ENCODE measurements at places on chromosomes 13 and 19. TPM values are rescaled to one million over a fixed set of nuclear protein-coding genes. Genes with fewer than 3 reads are reported as not detected.

DNA sequence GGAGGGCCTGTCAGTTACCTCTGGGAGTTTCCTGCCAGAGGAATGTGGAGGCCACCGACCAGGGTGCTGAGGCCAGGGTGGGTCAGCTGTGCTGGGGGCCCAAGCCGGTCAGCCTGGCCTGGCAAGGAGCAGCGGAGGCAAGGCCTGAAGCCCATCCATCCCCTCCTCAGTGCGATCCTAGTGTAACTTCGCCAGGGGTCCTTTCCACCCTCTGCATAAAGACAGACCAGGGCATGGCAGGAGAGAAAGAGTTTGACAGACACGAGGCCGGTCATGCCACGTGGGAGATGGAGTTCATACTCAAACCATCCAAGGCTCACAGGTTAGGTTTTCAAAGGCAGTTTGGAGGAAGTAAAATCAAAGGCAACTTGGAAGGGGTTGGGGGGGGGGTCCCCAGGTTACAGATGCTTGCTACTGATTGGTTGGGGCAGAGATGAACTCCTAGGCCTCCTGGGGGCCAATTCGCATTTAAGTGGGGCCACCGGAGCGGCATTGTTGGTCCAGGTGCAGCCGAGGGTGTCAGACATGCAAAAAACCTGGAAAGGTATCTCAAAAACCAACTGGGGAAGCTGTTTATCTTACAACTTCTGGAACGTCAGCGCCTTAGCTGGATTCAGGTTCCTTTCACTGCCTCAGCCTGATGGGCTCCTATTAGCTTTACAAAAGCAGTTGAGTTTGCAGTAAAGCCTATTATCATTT is 36.8 kb upstream of the DPRX start:
- DNase-seq, result no peak

GRCh38 chr13:76489274-76489673 is 396.9 kb downstream of the KCTD12 start:
- no peak for DNase-seq

DNA sequence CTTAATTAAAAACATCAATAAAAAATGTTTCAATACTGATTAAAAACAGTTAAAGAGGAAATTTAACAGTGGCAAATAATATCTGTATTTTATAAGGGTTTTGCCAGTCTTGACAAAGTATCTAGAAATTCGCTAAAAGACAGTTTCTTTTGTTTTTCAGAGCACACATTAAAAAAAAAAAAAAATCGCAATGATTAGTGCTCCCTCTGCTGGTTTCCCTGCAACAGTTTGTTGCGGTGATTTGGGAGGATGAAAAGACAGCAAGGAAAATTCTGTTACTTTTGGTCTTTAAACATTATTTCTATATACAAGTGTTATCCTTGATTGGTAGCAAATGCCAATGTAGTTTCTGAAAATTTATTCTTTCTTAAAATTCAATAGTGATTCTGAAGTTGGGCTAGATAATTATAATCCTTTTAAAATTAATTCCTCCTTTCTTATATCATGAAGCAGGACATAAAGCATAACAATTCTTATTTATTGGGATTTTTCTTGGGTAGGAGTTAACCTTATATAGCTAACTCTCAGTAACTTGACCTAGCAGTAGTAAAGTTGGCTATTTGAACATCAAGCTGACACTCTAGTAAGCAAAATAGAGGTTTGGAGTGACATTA is 23.1 kb upstream of the SPRY2 start:
- DNase-seq, result no peak

GRCh38 chr19:8366961-8367326 is 3.0 kb downstream of the ANGPTL4 start:
- no peak for DNase-seq

GRCh38 chr13:111901267-111901915 is 165.6 kb upstream of the SOX1 start:
- DNase-seq, result no peak

DNA sequence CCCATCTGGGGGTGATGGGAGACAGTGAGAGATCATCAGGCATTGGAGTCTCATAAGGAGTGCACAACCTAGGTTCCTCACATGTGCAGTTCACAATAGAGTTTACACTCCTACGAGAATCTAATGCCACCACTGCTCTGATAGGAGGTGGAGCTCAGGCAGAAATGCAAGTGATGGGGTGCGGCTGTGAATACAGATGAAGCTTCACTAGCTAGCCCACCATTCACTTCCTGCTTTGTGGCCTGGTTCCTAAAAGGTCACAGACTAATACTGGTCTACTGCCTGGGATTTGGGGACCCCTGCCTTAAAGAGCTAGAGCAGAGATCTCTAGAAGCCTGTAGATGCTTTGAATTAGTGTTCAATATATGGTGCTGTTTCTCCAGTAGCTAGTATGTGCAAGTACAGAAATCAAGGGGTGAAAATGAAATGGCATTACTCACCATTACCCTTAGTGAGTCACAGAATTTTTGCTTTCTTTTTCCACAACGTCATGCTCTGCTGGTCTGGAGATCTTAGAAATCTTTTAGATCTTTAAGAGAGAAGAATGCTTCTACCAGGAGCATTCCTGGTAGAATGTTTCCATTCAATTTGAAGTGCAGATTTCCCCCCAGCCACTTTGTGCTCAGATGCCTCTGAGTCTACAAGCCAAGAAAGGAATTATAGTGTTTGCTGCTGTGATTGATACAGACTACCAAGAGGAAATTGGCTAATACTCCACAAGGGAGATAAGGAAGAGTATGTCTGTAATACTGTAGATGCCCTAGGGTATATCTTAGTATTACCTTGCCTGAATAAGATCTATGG is 2301.2 kb downstream of the PCDH9 start:
- DNase-seq, result no peak

GRCh38 chr13:33263976-33264619 is 21.5 kb downstream of the STARD13 start:
- DNase-seq, result no peak

- DNase-seq, result no peak
Measured at GRCh38 chr13:27081893-27082679, 89.5 kb downstream of the USP12 start.

GRCh38 chr19:47376589-47377144 is 27.6 kb downstream of the DHX34 start:
- DNase-seq, result no peak

- no peak for DNase-seq
Measured at GRCh38 chr13:35804901-35805300, 326.3 kb downstream of the DCLK1 start.

DNA sequence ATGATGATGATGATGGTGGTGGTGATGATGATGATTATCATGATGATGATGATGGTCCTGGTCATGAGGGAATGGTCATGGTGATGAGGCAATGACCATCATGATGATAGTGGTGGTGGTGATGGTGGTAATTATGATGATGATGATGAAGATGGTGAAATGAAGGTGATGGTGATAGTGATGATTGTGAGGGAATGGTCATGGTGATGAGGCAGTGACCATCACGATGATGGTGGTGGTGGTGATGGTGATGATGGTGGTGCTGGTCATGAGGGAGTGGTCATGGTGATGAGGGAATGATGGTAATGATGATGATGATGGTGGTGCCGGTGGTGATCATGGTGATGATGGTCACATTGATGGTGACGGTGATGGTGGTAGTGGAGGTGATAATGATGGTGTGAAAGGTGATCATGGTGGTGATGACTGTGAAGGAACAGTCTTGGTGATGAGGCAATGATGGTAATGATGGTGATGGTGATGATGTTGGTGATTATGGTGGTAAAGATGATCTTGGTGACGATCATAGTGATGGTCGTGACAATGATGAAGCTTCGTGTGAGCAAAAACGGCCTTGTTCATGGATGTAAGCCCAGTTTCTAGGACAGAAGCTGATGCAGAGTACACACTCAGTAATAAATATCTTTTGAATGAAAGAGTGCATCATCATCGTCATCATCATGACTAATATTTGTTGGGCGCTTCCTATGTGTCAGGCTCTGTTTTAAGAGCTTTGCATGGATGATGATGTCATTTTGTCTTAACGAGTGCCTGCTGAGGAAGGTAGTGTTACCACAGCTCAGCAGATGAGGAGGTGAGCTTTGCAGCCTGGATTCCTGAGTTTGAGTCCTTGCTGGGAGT is 17.3 kb downstream of the SBK2 start:
- DNase-seq, result no peak

DNA sequence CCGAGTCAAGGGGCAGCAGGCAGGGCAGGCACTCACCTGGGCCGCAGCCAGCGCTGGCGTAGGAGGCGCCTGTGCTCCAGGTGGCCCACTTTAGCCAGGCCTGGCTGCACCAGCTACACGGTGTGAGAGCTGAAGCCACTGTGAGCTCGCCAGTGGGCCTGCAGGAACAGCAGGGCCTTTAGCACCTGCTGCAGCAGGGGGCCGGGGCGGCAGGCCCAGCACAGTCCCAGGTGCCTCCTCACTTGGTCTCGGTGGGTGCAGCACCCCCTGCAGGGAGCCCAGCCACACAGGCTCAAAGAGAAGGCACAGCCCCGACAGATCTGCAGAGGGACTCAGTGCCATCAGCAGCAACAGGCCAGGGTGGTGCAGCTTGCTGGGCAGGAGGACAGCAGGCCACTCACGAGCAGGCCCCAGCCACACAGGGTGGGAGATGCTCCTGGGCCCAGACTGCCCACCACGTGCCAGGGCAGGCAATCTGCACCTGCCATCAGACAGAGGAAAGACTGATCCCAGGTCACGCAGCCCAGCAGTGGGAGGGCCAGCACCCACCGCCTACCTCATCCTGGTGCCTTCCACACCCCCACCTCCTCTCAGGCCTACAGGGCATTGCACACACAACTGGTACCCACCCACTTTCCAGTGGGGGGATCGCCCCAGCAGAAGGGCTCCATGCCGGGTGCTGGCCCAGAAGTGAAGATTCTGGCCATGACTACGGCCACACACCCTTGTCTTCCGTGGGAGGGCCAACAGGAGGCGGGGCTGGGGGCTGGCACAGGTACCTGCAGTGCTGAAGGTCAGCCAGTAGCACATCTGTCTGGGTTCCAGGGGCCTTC is 15.8 kb downstream of the ARHGAP33 start:
- DNase-seq, result peak; percentile 14

- no peak for DNase-seq
Measured at GRCh38 chr13:65260946-65261891, 1968.9 kb downstream of the PCDH9 start.

- no peak for DNase-seq
Measured at GRCh38 chr13:51922771-51923480, 61.2 kb downstream of the CCDC70 start.

GRCh38 chr19:38878575-38879399 is 712 bp upstream of the RINL start:
- DNase-seq, result no peak

DNA sequence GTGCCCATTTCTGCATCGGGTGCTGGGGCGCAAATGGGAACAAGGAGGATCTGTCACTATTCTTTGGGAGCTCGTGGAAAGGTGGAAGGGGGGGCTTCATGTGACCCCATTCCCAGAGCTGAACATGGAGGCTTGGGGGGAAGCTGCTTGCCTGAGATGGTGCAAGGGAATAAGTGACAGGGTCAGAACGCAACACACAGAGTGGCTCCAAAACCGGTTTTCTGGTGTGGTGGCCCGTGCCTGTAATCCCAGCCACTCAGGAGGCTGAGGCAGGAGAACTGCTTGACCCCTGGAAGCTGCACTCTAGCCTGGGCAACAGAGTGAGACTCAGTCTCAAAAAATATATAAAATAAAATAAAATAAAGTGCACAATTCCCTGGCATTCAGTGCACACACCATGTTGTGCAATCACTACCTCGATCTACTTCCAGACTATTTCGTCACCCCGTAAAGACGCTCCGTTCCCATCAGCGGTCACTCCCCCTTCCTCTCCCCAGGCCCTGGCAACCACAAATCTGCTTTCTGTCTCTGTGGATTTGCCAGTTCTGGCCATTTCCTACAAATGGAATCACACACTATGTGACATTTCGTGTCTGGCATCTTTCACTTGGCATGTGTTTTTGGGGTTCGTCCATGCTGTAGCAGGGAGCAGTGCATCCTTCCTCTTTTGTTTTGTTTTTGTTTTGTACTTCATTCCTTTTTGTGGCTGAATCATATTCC is 18.2 kb upstream of the COMP start:
- no peak for DNase-seq

ZNF66 gene
- total RNA-seq, result 7.4 TPM

CALR3 gene
- total RNA-seq, result not detected

PCSK4 gene
- 1.3 TPM for total RNA-seq

KIR2DL3 gene
- total RNA-seq, result not detected

SELENOV gene
- total RNA-seq, result not detected

CD79A gene
- total RNA-seq, result 4.9 TPM

KIR3DL2 gene
- total RNA-seq, result 0.74 TPM

TUBA3C gene
- not detected for total RNA-seq
